ENCODE measurements at places on chromosomes 2 and 18.
A peak's percentile ranks its signal among the peaks of the same experiment; 100 is the strongest.

DNA sequence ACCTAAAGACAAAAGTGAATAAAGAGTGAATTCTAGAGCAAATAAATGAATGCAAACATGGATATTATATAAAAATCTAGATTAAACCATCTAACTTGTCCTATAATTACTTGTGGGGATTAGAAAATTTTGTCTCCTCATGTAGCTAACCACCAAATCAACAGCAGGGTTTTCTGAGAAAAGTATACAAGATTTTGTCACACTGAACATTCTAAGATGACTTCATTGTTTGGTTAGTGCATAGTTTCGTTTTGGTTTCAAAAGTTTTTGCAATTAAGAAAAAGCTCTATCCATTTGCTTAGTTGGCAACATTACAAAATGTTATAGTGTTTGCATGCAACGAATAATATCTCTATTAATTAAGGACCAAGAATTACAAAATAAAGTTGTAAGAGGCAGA lies 125.0 kb downstream of the LRP2 start:
- ATAC-seq = no peak

DNA sequence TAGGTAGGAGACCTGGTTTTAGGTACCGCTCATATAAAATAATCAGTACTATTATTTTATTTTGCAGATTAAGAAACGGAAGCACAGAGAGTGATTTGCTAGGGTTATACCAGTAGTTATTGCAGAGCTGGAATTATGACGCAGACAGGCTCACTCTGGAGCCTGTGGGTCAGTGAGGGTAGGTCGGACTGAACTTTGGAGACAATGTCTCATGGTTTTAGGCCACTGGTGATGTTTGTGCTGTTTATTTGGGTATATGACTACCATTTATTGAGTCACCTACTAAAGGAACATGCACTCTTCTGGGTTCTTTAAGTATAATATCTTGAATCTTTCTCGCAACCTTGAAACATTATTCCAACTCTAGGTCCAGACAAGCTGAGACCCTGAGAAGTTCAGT lies 33.5 kb upstream of the IL1R1 start:
- no peak for ATAC-seq

DNA sequence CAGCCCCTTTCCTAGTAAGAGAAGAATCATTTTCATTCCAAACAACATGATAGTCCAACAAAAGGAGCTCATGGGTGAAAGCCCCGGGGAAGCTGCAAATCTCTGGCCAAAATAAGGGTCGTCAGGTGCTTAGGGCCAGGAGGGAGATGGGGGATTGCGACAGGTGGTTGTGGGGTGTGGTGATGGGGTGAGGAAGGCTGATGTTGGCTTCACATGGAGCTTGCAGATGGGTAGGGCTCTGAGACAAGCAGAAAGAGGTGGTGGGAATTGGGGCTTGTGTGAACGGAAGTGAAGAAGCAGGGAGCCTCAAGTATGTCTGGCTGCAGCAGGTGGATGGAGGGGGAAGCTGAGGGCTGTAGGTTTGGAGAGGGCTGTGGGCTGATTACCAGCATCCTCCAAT lies 126.1 kb downstream of the CLIP4 start:
- ATAC-seq = no peak

DNA sequence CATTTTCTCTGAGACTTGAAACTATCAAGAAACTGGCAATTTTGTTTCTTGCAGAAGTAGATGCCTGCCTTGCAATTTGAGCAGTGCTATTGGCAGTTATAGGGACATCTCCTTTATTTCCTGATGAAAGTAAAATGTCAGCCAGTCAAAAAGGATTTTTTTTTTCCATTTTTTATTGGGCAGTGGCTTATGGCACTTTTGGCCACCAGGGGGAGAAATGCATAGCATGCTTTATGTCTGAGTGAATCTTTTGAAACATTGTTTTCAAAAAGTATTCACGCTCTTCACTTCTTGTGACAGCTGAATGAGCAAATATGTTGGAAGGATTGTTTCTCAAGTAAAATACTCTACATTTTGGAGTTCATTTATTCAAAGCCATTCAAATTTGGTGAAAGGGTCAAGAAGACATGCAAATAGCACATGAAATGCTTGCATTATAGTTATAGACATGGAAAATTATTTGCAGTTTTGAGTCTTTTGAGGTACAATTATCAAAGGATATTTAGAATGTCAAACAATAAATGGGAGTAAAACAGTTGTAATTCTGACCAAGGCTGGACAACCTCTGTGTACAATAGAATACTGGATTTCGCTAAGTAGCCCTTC lies 491.0 kb downstream of the CDH2 start:
- ATAC-seq = no peak

- peak; percentile 88 for ATAC-seq
Observed at GRCh38 chr2:3171564-3172264, 205.9 kb downstream of the EIPR1 start.

DNA sequence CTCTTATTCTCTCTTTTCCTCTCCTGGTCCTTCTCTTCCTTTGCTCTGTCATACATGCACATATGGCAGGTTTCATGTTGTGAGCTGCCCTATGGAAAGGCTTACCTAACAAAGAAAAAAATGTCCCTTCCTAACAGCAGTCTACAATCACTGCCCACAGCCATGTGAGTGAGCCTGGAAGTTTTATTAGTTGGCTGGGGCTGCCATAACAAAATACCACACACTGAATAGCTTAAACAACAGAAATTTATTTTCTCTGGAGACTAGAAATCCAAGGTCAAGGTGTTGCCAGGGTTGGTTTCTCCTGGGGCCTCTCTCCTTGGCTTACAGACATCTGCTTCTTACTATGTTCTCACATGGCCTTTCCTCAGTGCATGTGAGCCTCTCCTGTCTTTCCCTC lies 142.1 kb downstream of the TRIB2 start:
- ATAC-seq = no peak

DNA sequence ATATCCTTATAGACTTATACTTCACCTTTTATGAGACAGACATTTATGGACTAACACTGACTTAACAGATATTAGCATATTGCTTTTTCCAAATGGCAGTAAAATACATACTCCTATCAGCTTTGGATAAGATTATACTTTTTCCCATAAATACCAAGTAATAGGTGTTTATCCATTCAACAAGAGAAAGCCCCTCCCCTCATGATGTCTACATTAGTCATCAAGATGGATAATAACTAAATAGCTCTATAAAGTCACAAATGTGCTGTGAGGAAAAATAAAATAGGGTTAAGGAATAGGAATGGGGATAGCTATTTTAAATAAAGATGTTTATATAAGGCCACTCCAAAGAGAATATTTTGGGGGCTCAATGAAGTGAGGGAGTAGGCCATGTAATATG lies 39.4 kb downstream of the CSRNP3 start:
- no peak for ATAC-seq

DNA sequence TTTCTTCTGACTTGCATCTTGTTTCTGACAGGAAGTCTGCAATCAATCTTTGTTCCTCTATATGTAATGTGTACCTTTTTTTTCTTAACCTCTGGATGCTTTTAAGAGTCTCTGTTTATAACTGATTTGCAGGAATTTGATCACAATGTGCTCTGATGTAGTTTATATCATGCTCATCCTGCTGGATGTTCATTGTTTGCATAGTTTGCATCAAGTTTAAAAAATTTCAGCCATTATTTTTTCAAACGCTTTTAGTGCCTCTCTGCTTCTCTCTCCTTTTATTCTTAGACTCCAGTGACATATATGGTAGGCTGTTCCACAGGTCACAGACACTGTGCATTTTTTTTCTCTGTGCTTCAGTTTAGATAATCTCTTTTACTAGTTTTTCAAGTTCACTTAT lies 23.9 kb downstream of the RBKS start:
- ATAC-seq = no peak

DNA sequence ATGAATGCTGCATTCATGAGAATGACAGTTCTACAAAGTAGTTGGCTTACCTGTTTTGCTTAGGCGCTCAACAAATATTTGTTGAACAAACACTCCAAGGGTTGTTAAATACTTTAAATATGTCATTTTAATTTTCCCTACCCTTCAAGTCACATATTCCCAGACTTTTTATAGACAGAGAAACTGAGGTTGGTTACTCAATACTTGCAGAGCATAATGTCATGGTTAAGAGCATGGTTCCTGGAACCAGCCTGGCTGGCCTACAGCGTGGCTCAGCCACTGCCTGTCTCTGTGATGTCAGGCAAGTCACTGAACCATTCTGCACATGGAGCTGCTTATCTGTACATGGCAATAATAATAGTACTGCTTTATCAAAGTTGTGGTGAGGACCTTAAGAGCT lies 120.0 kb upstream of the STK17B start:
- ATAC-seq = peak; percentile 63

GRCh38 chr2:225512469-225512868 lies 113.0 kb downstream of the NYAP2 start:
- ATAC-seq = no peak

- ATAC-seq = no peak
Observed at GRCh38 chr2:10471046-10471571, 23.0 kb upstream of the ODC1 start.

- peak; percentile 33 for ATAC-seq
Observed at GRCh38 chr18:79866889-79867574, 69.3 kb downstream of the KCNG2 start.

GRCh38 chr2:43729491-43730174 lies 44.2 kb upstream of the DYNC2LI1 start:
- no peak for ATAC-seq

DNA sequence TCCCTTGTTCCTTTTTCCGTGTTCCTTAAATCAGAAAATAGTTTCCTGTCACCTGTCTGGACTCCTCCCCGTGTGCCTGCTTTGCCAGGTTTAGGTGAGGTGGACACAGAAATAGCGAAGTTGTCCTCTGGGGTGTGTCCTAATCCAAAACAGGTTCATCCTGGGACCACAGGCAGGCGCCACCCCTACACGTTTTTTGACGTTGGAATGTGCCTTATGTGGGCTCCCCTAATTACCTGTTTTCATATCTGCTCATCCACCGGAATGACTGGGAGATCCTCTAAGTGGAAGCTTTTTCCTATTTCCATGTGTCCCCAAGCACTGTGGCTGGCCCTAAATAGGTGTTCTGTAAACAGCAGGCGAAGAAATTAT lies 49.0 kb upstream of the PAIP2B start:
- ATAC-seq = peak; percentile 24

DNA sequence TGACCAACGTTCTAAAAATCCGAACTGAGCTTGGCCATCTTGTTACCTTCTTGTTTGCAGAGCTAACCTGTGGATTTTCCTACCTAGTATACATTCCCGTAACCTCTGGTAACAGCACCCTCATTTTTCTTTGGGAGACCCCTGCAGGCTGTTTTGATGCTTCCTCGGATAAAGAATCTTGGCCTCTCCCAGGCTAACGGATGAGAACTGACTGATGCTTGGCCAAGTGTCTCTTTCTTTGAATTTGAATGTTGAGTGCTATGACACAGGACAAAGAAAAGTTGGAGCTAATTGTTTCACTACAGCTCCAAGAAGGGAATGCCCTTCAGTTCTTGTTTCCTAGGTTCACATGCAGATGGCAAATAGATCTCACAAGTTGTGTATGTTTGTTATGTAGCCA lies 19.3 kb upstream of the CAVIN2 start:
- no peak for ATAC-seq

GRCh38 chr2:107717661-107718060 lies 109.0 kb upstream of the RGPD4 start:
- no peak for ATAC-seq

GRCh38 chr2:44943693-44944101 lies 2.2 kb downstream of the SIX3 start:
- no peak for ATAC-seq

- ATAC-seq = no peak
Observed at GRCh38 chr2:197908156-197908555, 103.8 kb downstream of the PLCL1 start.

DNA sequence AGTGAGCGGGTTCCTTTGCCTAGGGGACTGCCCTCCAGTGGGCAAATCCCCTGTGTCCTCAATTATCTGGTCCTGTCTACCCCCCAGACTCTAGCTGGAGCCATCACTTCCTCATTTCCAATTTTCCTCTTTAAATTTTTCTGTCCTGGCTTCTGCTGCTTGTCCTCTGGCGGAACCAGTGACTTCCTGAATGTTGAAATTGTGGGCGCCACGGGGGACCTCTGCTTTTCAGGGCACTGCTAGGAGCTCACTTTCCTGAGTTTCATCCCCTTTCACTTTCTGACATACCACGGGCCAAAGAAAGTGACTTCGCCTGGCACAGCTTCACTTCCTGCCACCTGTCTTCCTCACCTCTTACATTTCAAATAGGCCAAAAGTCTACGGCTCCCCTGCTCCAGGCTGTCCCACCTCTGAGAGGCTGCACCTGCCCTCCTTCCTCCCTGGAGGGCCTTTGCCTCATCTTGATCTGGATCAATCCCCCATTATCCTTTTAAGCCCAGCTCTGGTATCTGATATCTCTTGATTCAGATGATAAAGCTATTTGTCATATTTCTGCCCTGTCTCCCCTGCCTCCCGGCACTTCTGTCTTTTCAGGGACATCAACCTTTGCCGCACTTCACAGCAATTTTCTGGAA lies 1.4 kb upstream of the MARCO start:
- ATAC-seq = no peak

GRCh38 chr2:62404913-62405312 lies 101.1 kb downstream of the TMEM17 start:
- ATAC-seq = no peak

DNA sequence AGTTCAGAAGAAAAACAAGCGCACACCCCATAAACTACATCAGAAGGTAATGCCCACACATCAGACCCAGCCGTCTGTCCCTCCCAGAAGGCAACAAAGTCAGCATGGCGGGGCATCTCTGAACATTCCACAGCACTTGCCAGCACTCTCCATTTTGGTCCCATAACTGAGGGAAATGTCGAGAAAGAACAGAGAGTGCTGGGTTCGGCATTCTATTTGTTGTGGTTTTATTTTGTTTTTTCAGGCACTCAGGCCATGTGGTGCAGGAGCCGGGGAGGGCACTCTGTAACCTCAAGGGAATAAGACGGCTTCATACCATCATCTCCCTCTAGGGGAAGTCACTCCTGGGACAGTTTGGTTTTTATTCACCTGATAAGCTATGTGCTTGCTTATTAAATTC lies 156.0 kb downstream of the SEPTIN10 start:
- ATAC-seq = no peak

DNA sequence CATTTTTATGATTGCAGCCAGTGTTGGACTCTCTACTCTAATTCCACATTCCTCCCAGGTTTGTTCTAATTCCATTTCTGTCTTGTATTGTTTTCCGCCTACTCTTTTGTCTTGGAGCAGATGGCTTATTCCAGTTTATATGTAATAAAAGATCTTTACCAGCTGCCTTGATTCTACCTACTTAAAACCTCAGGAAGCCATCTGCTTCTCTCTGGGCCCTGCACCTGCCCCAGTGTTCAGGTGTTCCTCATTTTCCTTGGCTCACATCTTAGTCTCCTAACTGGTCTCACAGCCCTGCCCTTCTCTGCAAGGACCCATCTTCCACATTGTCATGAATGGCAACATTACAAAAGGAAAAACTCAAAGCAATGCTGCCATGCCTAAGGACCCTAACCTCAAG lies 21.0 kb upstream of the IL37 start:
- no peak for ATAC-seq

DNA sequence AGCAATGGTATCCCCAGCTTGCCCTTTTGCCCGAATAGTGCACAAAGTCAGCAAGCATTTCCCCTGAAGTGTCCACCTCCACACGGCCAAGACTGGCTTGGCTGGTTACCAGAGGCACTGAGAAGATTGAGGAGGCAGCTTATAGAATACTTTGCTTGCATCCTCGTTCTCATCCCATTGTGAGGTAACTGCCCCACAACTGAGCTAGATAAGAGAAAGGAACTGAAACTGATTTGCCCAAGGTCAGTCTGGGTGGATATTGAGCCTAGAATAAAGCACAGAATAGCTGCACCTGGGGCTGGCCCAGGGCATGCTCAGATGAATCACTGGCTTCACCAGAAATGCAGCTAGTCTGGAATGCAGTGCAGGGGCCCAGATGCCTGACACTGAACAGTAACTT lies 32.7 kb upstream of the MAP4K3 start:
- ATAC-seq = peak; percentile 71

- no peak for ATAC-seq
Observed at GRCh38 chr18:42937436-42937835, 178.0 kb downstream of the RIT2 start.
